Activated T-cell treated with anti-CD3 and anti-CD28 coated beads, Interleukin-2, amount 50 U/mL, for 1 hour (primary cell): ENCODE measurements at places on chromosomes 1 and 21.

DNA sequence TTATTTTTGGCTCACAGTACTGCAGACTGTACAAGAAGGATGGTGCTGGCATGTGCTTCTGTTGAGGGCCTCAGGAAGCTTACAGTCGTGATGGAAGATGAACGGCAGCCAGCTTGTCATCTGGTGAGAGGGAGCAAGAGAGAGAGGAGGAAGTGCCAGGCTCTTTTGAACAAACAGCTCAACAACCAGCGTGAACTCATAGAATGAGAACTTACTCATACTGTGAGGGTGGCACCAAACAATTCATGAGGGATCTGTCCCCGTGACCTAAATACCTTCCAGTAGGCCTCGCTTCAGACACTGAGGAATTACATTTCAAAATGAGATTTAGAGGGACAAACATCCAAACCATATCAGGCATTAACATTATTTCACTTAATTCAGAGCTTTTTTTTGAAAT, 84.7 kb downstream of the PKN2 start:
- DNase-seq: no peak

DNA sequence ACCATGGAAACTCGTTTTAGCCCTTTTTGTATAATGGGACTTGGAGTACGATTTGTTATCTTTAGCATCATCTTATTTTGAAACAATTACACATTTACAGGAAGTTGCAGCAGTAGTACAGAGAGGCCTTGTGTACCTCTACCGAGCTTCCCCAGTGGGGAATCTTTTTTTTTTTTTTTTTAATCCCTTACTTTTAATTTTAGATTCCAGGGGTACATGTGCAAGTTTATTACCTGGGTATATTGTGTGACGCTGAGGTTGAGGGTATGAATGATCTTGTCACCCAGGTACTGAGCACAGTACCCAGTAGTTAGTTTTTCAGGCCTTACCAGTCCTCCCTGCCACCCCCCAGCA, 45.9 kb downstream of the HHAT start:
- no peak for DNase-seq

DNA sequence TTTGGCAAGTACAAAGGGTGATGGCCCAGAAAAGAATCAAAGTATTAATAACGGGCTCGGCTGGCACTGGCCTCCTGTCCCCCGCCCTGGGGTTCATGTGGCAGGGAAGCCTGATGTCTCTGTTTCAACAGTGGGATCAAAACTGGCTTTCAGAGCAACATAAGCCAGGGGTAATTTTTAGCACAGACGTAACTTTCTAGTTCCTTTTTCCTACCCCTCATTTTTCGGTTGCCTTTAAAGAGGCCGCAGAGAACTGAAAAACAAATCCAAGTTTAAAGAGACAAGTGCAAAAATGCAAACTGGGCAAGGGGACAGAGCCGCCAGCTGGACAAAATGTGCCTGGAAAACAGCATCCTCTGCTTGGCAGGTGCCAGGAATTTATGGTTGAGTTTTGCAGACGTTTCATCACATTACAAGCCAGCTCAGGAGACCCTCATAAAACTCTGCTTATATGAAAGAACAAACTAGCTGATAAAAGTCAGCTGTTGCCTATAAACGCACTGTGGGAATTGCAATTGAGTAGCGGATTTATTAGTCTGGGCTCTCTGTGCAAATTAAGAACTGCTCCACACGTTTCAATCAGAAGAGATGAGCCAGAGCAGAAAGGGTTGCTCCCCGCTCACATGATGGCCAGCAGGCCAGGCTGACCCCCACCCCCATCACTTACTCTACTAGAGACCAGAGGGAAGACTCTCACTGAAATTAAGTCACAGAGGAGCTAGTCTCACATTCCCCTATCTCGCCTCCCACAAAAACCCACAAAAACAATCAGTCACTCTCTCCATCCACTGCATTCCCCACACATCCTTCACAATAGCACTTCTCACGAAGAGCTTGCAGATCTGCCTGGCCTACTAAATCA, 15.8 kb upstream of the CDCA8 start:
- DNase-seq: no peak

GRCh38 chr1:225811622-225812487, 1.9 kb downstream of the EPHX1 start:
- no peak for DNase-seq

- peak; percentile 67 for DNase-seq
Observed at GRCh38 chr1:8873506-8874229, 4.8 kb downstream of the ENO1 start.

- DNase-seq: peak; percentile 8
Observed at GRCh38 chr1:35570589-35571137, 2.5 kb upstream of the TFAP2E start.
